ENCODE measurements at places on chromosomes 16 and 17.

GRCh38 chr16:79151-80054, 1.4 kb downstream of the MPG start:
- DNase-seq: no peak

DNA sequence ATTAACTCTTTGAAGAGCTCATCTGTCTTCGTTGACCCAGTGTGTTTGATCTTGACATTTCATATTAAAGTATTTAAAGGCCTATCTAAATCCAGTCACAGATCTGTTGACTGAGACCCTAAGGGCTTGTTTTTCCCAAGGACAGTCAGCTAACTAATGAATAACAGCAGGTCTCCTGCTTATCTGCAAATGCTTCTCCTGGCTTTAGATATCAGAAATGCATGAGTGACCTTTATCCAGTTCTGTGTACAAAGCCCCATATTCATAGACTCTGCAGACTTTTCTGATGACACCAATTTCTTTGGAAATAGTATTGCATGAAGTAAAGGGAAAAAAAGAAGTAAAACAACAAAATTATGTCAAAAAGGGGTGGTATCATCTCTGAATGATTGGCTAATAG, 70.3 kb downstream of the YPEL2 start:
- no peak for DNase-seq

DNA sequence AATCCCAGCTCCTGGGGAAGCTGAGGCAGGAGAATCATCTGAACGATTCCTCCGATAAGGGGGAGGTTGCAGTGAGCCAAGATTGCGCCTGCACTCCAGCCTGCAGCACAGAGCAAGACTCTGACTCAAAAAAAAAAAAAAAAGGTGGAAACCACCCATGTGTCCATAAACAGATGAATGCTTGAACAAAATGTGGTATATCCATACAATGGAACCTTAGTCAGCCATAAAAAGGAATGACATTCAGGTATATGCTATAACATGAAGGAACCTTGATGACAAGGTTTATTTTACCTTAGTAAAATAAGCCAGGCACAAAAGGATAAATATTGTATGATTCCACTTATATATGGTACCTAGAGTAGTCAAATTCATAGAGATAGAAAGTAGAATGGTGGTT, 2.9 kb upstream of the MEIOC start:
- no peak for DNase-seq

GRCh38 chr17:43609613-43610385, 51.9 kb downstream of the MEOX1 start:
- no peak for DNase-seq

- no peak for DNase-seq
These were observed 22.6 kb downstream of the RNF213 start for GRCh38 chr17:80283116-80283852.

DNA sequence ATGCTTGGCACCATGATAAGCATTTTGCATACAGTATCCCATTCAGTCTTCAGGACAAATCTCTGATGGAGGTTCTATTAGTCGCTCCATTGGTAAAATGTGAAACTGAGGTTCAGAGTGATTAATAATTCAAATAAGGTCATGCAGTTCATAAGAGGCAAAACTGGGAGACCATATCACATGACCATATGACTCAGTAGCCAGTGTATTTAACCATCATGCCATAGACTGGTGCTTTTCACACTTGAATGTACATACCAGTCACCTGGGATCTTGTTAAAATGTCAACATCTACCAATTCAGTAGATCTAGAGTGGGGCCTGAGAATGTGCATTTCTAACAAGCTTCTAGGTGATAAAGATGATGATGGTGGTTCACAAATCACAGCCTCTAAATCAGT, 4.3 kb downstream of the ACSM3 start:
- DNase-seq: no peak

- DNase-seq: no peak
These were observed 10.9 kb upstream of the ST6GALNAC1 start for GRCh38 chr17:76654408-76654807.

DNA sequence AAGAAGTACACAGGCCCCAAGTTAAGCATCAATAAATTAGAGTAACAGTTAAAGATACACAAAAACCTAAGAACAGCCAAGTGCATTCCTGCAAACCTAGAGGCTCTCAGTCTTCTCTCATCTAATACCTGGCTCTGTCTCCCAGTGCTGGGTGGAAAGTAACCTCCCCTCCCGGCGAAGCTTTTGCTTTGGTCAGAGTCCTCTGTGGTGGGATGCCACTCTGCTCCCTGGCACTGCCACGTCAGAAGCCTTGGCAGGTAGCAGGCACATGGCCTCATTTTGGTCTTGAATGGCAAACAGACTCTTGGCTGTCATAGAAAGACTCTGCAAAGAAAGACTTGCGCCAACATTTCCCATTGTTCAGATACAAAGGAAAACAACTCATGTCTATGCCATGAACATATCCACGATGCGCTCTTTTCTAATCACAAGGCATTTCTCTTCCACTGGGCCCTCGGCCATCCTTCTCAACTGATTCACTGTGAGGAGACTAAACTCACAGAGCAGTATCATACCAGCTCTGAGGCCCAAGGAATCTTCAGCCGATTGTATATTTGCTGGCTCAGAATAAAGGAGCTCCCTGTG, 21.2 kb downstream of the MTHFSD start:
- no peak for DNase-seq

GRCh38 chr16:73000020-73000906, 47.7 kb downstream of the ZFHX3 start:
- DNase-seq: peak; percentile 16

DNA sequence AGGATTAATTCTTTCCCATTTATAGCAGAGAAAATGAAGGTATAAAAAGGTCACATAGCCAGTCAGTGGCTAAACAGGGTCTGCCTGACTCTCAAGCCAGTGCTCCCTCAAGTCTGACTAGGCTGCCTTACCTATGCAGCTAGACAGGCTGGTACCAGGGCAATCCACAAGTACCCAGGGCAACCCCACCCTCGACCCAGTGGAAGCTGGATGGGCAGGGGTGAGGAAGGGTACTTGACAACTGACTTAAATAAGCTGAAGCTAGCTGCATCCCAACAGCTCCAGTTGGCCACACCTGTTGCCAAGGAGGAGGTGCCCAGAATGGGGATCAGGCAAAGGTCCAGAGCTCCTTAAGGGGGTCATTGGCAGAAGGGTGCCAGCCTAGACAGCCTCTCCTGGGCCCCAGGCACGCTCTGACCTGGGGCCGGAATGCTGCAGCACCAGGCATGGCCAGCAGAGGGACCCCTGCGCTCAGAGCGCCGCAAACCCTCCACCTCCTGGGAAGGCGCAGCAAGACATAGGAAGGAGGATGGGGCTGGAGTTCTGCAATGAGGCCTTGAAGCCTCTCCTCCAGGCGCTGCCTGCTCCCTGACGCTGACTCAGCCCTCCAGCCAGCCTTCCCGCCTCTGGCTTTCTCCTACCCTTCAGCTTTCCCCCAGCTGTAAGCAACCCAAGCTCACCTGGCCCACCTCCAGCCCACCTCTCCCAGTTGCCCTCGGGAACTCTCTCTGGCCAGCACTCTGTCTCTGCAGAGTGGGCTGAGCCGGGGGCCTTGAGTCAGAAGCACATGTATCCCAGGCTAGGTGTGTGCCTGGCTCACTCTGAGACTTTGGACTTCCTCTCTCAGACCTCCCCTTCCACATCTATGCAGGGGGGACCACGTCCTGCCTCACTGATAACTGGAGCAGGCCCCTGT, 28.8 kb downstream of the MPP2 start:
- peak; percentile 65 for DNase-seq

DNA sequence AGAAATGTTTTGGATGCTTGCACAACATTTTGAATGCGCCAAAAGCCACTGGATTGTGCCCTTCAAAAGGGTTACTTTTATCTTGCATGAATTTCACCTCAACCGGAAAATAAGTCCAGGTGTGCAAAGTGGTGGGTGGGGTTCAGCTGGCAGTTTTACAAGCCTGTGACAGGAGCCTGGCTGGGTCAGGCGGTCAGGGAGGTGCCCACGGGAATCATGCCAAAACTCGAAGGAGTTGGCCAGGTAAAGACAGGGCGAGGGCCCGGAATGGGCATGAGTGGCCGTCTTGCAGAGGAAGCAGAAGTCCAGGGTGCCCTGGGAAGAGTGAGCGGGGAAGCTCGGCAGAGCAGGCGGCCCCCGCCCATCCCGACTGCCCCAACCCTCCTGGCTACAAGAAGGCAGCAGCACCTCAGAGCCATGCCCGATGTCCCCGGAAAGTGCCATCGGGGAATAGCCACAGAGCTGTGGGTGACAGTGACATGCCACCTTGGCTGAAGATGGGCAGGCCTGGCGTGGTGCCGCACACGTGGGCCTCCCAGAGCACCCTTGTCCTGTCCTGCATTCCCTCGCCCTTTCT, 19.1 kb upstream of the CACNG1 start:
- peak; percentile 34 for DNase-seq

DNA sequence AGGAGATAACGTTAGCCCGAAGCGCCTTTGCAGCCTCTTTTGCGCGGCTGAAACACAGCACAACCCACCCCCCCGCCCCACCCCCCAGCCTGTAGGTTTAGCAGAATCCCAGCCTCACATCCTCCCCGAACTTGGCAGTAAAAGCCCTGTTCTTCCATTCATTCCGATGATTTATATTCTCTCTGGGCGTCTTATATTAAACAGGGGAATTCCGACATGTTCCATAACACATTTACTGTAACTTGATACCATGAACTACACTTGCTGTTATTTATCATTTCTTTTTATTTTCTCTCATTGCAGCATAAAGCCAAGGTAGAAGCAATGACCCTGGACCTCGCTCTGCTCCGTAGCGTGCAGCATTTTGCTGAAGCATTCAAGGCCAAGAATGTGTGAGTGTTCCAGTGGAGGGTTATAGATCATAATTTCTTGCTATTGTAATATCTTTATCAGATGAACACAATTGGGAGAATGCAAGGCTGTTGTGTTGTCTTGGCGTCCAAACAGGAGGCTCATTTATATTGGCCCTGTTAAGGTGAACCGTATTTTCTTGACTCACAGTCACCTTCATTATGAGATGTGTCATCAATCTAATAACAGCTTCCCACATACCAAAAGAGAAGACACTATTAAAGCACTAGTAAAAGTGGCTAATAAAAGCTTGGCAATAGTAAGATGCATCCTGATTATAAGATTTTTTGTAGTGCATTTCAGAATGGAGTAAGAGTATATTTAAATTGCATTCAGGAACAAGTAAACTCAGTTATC, 287.3 kb downstream of the WWOX start:
- no peak for DNase-seq

- no peak for DNase-seq
These were observed 163.5 kb upstream of the CDH11 start for GRCh38 chr16:65285128-65286048.

- peak; percentile 2 for DNase-seq
These were observed 296.2 kb upstream of the IRX3 start for GRCh38 chr16:54582631-54583250.

GRCh38 chr16:10979717-10980601, 35.6 kb downstream of the CLEC16A start:
- no peak for DNase-seq

- DNase-seq: peak; percentile 9
These were observed 5.9 kb downstream of the CTF1 start for GRCh38 chr16:30902029-30902972.

DNA sequence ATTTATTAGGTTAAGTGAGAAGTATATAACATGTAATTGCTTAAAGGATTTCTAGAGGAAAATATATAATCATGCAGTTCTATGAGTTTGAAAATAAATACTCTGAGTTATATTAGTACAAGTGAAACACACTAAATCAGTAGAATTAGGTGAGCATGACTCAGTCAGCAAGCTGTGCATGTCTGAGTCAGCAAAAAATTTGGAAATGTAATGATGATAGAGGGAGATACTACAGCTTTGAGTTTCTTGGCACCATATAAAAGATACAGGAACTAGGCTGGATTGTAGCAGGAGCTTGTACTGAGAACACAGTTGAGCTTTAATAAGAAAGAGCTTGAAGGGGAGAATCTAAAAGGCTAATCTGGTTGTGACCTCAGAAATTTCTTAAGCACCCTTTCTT, 1224.6 kb downstream of the CDH8 start:
- DNase-seq: no peak

DNA sequence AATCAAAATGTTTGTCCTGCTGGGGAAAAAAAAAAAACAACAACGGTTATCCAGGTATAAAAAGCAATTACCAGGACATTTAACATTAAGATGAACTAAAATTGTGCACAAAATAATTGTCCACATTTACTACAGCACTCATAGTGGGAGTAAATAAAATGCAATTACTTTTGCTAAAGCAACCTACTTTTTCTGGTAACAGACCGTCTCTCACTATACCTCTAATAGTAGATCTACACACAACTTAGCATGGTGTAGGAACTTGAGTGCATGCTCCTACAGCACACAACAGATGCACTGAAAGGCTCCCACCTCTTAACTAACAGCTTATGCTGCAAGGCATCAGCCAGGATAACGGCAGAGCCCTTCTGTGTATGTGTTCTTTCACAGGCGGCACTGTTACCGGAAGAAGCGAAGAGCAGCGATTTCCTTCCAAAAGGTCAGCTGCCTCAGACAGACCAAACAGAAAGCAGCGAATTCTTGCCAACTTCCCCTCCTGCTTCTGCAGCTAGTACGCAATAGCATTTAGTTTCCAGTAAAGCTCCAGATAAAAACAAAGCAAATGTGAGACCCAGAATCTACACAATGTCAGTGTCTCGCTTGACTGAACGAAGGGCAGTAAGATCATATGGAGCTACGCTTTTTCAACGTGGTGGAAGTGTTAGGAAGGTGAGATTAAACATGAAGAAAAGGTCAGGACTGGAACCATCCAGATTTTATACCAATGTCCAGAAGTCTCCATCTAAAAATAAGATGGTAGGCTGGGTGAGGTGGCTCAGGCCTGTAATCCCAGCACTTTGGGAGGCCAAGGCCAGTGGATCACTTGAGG, 27.6 kb downstream of the STAT5B start:
- DNase-seq: no peak

DNA sequence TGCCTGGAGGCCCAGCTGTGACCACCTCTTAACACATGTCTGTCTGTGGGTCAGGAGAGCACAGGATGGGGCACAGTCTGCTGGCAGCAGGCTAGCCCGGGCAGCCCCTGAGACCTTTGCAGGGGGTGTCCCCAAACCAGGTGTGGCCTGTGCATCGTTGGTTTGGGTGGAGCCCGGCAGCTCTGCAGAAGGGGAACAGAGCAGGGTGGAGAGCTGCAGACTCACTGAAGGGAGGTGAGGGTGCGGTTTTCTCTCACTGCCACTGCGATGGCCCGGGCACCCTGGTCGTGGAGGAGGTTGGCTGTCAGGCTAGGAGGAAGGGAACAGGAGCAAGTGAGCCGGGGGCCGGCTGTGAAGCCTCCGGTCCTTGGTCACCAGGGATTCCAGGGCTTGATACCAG, 28.8 kb downstream of the NLRC3 start:
- no peak for DNase-seq

GRCh38 chr16:8962393-8963009, 1.2 kb downstream of the USP7 start:
- DNase-seq: peak; percentile 14

DNA sequence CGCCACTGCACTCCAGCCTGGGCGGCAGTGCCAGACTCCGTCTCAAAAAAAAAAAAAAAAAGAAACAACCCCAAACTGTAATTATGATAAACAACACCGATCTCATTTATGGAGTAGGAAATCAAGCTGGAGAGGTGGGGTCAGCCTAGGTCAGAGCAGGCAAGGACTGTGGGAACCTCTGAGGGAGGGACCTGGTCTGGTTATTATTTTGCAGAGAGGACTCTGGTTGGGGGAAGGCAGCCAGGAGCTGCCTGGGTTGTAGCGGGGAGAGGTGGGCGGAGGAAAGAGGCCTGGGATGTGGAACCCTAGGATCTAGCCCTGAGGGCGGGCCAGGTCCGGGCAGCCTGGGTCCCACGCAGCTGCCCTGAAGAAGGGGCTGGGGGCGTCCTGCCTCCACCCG, 10.9 kb upstream of the HS3ST6 start:
- peak; percentile 7 for DNase-seq

GRCh38 chr17:11535231-11535630, 63.0 kb upstream of the DNAH9 start:
- DNase-seq: no peak

- no peak for DNase-seq
These were observed 274.7 kb downstream of the HS3ST4 start for GRCh38 chr16:25966172-25967097.
